ENCODE measurements at places on chromosomes 7 and 10.

GRCh38 chr10:72418679-72419078 is 64.0 kb upstream of the DNAJB12 start:
- DNase-seq = no peak

DNA sequence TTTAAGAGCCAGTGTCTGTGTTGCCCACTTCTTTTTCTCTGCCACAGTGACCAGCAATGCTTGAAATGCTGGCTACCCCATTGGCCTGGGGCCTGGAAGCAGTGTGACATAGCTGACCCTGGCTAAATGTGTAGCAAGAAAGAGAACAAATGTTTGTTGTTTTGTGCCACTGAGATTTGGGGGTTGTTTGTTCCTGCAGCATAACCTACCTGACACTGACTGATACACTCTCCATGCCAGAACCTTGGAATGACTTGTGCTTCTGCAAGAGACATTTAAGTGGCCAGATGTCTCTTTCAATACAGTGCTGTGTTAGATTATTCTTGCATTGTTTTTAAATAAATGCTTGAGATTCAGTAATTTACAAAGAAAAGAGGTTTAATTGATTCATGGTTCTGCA is 411.5 kb downstream of the TYW1 start:
- no peak for DNase-seq

GRCh38 chr7:137652721-137653120 is 194.1 kb downstream of the DGKI start:
- DNase-seq = no peak

DNA sequence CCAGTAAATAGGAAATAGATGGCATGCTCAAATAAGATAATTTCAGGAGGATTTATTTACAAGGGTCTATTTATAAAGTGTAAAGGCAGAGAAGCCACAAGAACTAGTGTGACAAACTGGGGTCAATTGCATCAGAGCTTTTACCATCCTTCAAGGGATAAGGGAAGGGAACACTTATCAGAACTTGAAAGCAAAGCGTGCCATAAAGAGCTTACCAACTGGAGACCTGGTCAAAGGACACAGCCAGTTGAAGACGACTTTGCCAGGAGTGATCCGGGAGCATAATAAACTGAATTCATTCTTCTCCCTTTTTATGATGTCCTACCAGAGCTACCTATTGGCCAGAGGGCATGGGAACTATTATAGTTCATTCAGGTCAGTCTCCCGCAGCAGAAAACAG is 3.2 kb upstream of the PPP1R3A start:
- DNase-seq = no peak

DNA sequence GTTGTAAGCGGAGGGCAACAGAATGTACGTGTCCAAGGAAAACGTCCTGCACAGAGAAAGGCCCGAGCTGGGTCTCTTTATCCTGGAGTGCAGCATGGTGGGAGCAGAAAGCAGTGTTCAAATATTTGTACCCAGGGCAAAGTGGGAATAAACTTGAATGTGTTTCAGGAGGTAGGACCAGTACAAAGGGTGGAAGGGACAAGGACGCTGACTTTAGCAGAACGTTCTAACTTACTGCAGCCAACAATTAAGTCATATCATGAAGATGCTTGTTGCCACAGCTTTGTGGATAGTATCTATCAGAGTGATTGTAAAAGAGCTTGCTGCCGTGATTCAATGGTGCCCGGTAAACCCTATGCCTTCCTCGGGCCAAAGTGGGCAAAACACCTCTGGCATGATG is 30.5 kb upstream of the ZC3HAV1L start:
- no peak for DNase-seq

GRCh38 chr10:61870526-61870895 is 31.0 kb upstream of the ARID5B start:
- no peak for DNase-seq

DNA sequence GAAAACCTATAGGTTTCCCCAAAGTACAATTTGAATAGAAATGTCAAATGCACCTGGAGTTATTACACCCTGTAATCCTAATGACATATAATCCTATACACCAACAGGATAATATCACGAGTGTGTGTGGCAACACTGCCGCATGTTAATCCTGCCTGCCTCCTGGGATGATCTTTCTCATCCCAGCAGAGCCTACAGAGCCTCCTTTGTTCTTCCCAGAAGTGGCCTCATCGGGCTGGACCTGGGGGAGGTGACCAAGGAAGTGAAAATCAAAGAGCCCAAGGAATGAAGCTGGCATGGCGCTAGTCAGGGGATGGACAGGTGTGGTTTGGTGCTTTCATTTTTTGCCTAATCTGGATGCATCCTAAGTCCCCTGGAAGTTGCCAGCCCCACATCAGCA is 29.5 kb upstream of the LEP start:
- no peak for DNase-seq

GRCh38 chr10:61100887-61101286 is 156.9 kb upstream of the RHOBTB1 start:
- DNase-seq = no peak

DNA sequence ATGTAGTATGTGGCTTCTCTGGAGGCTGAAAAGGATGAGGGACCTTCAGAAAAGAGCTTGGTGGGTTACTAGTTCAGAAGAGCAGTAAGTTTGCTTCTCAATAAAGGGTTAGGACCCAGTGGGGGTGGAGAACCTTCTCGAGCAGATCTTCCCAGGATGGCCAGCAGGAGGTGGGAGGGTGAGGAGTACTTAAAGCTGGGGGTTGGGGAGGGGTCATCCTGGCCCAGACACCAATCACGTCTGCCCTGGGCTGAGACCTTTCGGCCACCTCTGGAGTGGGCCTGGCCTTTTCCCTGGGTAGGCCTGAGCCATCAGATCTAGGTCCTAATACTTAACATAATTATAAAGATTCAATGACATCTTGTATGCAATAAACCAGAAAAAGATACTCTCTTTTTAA is 149.0 kb upstream of the TCF7L2 start:
- DNase-seq = no peak

DNA sequence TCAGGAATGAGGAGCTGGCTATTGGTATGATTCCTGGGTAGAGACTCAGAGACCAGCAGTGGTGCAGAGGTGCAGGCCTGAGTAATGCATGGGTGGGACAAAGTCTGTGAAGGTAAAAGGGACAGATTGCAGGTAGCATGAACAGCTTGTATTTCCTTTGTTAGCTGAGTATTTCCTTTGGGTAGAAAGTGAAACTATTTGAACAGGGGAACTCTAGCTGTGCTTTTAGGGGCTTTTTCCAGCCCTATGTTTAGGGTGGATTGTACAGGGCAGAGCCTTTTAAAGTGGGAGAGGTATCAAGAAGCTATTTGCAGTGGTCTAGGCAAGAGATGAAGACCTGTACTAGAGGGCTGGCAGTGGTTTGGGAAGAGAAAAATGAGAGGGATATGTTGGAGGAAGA is 739.9 kb downstream of the REEP3 start:
- no peak for DNase-seq

DNA sequence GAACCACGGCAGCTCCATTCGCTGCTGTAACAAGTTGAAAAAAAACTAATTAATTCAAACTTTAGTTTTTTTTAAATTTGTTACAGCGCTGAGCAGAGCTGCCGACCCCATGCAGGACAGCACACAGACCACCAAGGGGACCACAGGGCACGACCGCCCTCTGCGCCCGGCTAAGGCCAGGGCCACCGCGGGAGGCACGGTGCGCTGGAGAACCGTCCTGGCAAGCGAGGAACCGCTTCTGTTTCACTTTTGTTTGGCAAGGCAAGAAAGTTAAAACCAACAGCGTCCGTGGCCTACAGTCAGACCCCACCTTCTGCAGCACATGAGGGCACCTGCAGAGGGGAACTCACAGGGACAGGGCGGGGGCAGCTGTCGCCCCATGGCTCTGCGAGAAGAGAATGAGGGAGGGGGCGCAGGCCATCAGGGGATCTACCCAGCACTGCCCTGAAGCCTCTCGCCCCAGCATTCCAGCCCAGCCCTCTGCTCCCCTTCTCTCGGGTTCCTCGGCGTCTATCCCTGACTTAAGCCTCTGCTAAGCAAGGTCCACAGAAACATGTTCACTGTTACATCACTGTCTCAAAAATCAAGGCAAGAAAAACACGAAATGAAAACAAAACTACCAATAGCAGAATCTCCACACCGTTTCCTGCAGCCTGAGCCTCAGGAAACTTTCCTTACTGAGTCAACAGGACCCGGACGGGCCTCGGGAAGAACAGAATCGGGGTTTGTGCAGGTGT is 204.4 kb downstream of the DIP2C start:
- DNase-seq = no peak

GRCh38 chr7:141421306-141421705 is 129.9 kb upstream of the AGK start:
- DNase-seq = no peak

DNA sequence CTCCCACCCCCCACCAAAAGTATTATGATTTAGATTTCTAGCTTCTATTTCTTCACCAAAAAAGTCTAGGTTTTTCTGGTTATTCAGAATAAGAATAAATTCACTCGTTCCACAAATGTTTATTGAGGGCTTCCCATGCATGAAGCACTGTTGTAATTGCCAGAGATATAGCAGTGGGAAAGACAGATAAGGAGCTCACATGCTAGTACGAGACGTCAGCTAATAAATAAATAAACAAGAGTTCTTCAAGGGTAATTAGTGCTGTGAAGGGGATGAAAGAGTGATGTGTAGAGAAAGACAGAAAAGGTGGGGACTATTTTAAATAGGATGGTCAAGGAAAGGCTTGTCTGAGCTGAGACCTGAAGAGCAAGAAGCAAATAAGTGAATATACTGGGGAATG is 38.1 kb upstream of the SEPTIN7 start:
- no peak for DNase-seq

DNA sequence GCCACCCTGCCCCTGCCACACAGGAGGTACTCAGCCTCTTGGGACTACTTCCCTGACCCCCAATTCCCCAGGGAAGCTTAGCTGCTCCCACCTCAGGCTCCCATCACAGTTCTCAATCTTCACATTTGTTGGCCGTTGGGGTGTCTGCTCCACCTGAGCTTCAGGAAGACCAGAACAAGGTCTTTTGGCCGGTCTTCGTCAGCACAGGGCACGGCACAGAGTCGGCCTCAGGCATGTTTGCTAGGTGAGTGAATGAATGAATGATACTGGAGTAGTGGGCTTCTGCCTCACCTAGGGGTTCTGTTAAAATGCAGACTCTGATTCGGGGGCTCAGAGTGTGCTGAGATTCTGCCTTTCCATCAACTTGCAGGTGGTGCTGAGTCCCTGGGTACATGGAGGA is 20.3 kb downstream of the GPRIN2 start:
- DNase-seq = no peak

DNA sequence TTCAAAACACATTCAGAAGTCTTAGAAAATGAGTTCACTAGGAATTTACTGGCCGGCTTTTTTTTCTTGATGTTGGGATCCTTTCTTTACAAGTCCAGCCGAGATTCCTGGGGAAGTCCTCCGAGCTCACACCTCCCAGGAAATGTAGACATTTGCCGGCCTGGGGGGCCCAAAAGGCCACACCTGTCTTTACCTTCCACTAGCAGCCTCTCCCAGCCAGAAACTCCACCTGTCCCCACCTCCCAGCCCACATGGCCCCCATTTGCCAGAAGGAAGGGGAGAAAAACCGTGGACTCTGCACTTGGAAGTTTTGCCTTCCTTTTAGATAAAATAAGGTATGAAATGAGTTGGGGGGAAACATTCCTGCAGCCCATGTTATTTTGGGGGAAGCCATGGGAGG is 27.6 kb upstream of the EMX2 start:
- DNase-seq = no peak

GRCh38 chr10:103692436-103692951 is 162.9 kb downstream of the SH3PXD2A start:
- DNase-seq = no peak

GRCh38 chr7:159102681-159103381 is 41.8 kb downstream of the VIPR2 start:
- DNase-seq = no peak

DNA sequence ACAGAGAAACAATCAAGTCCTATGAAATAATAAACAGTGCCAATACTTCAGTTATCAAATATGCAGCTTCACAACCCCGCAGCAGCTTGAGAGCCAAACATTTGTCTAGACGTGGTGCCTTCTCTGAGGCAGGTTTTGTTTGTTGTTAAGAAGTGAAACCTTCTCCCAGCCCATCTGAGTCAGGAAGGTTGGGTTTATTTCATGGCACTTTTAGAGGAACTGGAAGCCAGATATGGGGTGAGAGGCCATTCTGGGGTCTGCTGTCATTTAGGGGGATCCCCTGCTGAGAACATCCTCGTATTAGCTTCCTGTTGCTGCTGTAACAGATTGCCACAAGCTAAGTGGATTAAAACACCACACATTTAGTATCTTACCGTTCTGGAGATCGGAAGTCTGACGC is 113.6 kb downstream of the GRK5 start:
- no peak for DNase-seq

DNA sequence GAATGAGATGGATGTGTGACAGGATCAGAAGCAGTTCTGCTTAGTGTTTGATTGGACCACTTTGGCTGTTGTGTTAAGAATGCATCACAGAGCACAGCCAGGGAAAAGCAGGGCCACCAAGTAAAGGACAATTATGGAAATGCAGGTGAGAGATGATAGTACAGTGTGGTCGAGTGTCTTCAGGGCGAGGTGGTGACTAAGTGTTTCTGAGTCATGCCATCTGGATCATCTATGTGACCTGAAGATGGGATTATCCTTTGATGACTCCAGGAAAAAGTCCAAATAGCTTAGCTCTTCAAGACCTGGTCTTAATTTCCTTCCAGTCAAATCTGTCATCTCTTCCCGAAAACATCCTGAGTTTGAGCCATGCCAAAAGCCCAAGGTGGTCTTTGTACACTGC is 523.2 kb upstream of the IGFBP3 start:
- no peak for DNase-seq

- DNase-seq = no peak
Measured at GRCh38 chr7:15920953-15921352, 234.5 kb upstream of the MEOX2 start.

DNA sequence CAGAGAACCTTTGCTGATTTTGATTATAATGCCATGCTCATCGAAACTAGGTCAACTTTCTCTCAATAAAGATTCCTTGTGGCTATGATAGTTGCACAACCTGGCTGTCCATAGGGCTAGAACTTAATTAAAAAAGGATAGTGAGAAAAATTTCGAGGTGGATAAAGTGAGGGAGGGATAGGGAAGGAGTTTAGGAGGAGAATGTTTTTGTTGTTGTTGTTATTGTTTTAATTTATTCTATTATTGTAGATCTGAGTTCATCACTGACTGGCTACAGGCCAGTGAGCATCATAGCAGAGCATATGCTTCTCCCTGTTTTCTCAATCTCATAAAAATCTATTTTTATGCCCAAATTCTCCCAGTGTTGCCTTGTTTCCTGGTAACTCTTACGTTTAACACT is 688.7 kb upstream of the GRM3 start:
- DNase-seq = no peak

GRCh38 chr7:76063525-76063924 is 15.6 kb downstream of the MDH2 start:
- DNase-seq = no peak
